ENCODE measurements at places on chromosomes 3 and 15.

- DNase-seq: no peak
Measured at GRCh38 chr15:67968966-67969365, 85.1 kb upstream of the PIAS1 start.

DNA sequence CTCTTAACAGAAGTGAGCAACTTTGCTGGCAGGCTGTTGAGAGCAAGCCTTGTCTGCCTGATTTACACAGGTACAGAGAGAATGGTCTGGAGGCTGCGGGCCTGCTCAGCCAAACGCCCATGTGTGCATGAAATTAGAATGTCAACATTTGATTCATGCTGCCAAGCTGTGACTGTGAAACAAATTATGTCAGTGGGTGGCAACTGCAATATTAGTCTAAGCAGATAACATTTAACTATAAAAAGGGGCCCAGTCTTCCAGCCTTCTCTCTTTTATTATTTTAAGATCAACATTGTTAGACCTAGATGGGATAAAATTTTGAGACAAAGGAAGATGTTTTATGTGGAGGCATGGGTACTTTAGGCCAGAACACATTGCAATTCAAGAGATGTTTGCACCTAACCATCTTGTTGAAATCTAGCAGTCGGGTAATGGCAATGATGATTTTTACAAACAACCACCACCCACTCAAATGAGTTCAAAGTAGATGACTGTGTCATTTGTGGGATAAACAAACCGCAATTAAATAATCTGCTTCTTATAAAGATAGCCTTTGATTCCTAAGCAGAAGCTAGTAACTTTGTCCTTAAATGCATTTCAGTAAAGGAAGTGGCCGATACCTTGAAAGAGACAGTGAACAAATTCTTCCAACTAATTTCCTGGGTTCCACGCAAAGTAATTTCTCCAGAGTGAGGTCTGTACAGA lies 70.2 kb downstream of the FOXB1 start:
- DNase-seq: no peak

- DNase-seq: no peak
Measured at GRCh38 chr3:128991355-128991895, 2.5 kb downstream of the CFAP92 start.

GRCh38 chr15:65054333-65055200 lies 9.4 kb downstream of the SLC51B start:
- no peak for DNase-seq

DNA sequence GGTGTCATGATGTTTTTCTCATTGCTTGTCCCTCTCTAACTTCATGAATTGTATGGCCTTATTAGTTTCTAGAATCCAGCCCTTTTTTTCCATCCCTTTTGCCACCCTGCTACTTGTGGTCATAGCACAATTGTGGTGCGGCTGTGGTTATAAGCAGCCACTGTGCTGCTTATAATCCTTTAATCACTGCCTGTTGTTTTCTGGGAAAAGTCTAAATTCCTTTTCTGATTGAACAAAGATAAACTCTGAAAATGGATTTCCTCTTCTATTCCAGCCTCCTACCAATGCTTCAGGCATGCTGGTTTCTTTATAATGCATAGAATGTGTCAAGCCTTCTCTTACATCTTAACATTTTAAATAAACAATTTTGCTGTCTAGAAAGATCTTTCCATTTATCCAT lies 319.5 kb downstream of the C3orf38 start:
- no peak for DNase-seq

DNA sequence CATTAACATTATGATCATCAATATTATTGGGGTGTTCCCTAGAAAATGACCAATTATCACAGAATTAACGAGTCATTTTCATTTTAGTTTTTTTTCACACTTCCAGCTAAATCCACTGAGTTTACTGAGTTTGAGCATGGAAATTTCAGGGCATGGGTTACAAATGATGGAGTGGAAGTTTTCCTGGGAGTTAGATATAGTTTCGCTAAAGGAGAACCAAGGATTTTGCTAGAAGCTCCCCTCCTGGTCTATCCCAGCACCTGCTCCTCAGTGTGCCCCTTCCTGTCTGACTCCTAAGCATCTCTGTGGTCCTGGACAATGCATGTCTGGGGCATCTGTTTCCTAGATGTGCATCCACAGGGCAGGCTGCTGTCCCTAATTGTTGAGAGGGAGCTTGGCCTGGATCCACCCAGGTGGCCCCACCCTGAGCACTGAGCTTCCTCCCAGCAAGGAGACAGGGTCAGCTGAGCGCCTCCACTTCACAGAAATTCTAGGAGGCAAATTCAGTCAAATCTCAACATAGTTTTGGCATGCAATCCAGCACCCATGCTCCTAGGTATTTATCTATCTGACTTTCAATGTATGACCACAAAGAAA lies 102.3 kb upstream of the GOLGA6L6 start:
- no peak for DNase-seq

- DNase-seq: no peak
Measured at GRCh38 chr3:123694366-123695087, 109.7 kb upstream of the HACD2 start.

DNA sequence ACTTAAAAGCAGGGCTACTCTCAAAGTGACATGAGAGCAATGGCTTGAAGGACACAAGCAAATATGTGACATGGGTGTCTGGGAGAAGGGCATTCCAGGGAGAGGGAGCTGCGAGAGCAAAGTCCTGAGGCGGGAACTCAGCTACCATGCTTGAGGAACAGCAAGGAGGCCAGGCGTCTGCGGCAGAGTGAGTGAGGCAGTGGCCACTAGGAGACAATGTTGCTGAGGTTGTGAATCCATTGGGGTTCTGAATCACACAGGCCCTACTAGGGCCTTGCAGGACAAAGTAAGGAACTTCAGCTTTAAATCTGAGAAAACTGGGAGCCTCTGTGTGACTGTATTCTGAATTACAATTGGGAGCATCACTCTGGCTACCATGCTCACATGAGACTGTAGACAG lies 94.1 kb upstream of the PRICKLE2 start:
- DNase-seq: no peak

GRCh38 chr3:143533391-143533790 lies 314.9 kb downstream of the SLC9A9 start:
- no peak for DNase-seq

DNA sequence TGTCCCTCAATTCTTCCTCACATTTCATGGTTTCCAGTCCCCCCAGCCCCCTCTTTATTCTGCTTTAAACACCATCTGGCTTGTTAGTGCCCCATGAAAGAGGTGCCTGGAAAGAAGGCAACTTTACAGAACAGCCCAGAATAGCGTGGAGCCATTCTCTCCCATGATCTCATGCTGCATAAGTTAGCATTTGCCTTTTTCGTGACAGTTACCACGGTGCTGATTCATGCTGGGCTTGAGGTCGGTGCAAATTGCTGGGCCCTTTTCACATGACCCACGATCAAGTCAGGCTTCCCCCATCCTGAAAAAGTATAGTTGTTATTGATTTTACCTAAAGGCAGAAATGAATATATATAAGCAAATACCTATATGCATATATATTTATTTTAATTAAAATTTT lies 29.6 kb downstream of the SQOR start:
- no peak for DNase-seq

DNA sequence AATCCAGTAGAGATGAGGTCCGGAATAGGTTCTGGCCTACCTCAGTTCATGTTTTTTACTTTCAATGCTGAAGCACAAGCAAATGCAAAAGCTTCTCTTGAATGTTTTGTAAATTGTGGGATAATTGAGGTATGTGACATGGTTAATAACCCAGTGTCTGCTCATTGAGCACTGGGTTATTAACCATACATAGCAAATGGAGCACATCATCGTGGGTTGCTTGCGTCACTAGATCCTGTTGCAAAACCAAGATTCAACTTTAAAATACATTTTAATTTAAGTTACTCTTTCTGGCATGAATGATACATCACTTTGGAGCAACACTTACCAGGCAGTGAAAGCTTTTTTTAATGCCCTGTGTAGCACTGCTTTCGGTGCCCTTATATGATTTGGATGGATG lies 165.6 kb downstream of the IGF1R start:
- DNase-seq: no peak

- no peak for DNase-seq
Measured at GRCh38 chr3:115986555-115987207, 363.4 kb downstream of the GAP43 start.

DNA sequence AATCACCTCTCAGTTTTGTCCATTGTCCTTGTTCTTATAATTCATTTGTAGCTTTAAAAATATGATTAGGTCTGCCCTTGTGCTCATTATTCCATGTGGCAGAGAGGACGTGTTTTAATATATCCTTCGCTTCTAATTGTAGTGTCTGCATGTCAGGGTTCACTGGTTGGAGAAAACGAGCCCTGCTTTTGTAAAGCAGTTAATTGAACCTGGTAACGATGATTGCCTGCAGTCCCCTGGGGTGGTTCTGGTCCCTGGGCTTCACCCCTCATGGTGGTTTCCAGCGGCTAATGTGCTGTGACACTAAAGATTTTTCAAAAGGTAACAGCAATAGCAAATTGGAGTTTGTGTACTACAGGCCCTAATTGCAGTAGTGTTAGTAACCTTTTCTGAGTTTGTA lies 299.6 kb downstream of the CACNA2D3 start:
- no peak for DNase-seq

GRCh38 chr3:43176666-43177065 lies 70.8 kb upstream of the POMGNT2 start:
- DNase-seq: no peak

DNA sequence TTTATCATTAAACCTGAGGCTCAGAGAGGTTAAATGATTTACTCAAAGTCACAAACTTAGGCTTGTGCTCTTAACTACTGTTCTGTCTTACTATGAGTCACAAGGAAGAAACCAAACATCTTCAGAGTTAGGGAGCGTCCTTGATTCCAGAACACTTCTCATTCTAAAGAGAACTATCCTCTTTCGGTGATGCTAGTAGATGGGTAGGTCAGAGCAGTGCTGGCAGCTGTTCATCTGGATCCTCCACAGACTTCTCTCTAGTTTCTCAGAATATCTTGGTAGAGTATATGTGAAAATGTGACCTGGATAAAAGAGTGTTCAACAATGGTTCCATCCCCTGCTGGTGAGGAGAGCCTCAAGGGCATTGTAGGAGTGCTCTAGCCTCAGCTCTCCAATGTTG lies 3.3 kb downstream of the ARL6IP5 start:
- no peak for DNase-seq

DNA sequence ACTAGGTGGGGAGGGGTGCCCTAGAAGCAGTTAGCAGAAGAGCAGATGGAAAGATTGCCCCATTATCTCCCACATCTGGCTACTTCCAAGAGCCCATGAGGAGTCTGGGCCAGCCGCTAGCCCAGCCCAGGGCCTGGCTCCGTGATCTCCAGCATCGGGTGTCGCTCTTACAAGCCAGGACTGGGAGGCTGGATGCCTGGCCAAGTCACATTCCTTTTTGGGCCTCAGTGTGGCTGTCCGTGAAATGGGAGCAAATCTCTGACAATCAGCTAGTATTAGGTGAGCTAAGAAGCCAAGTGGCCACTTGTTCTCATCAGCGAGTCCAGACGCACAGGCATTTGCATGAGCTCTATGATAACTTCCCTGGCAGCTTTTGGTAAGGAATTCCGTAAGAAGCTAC lies 23.3 kb upstream of the DOCK3 start:
- no peak for DNase-seq

- no peak for DNase-seq
Measured at GRCh38 chr15:94056314-94056713, 175.0 kb upstream of the MCTP2 start.

DNA sequence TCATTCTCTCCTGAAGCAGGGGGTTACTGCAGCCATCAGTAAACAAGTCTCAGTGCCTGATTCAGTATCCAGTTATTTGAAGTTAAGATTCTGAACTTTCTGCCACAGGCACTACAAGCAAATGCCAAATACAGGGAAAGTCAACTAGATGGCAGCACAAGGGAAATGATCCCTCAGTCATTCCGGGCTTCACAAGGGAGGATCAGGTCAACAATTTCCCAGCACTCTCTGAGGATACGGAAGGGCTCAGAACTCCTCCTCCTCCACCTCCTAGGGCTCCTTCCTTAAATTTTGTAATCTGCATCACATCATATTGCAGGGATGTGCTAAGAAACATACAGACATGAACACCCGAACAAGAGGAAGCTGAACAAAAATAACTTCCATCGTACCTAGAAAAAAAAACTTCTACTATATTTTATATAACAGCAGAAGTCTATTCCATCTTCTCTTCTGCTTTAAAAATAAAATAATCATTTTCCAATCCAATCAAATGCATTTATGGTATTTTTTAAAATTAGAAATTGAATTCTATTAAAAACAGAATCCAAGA lies 187.1 kb downstream of the FMN1 start:
- no peak for DNase-seq

GRCh38 chr3:43525941-43526607 lies 95.7 kb downstream of the ANO10 start:
- no peak for DNase-seq

GRCh38 chr3:89806166-89806565 lies 698.7 kb downstream of the EPHA3 start:
- no peak for DNase-seq
